NCI-H1092 (cell line): ENCODE measurements at places on chromosomes 3 and 15.

DNA sequence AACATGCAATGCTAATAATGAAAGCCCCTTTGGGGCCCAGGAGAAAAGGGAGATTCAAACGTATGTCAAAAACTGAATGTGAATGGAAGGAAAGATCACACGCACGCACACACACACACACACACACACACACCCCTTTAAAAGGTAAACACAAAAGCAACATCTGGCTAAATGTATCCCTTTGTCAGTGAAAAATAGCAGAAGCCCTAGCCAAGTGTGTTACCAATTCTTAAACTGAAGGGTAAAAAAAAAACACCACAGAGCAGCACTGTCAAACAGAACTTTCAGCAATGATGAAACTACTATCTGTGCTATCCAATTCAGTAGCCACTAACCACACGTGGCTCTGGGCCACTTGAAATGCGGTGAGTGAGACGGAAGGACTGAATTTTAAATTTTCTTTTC, 4.9 kb downstream of the RFTN1 start:
- no peak for DNase-seq

GRCh38 chr15:58154769-58155168, 16.6 kb downstream of the AQP9 start:
- DNase-seq = no peak

DNA sequence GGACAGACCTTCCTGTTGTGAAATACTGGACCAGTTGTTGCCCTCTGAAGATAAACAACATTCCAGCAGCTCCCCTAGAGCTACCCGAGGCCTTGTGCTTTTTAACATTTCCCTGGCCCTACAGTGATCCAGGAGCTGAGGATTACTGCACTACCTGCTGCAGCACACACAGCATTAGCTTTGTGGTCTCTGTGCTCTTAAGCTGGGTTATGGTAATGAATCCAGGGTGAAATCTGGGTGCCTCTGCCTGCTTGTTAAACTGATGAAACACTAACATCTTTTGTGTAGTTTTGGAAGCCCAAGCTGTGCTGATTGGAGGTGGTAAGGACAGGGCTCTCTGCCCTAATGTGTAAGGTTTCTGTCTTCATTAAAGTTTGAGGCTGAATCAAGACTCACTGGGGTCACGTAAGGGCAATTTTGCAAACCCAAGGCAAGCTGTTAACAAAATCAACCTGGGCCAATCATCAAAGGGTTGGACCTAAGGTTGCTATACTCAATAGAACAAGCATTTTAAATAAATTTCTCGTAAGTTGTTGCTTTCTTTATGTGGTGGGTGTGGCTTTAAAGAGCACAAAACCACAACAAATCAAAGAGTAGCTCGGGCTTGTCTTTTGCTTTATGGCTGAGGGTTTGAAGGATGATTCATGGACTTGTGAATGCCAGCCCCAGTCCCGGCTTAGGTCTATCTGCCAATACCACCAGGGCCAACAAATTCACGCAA, 183.9 kb downstream of the TPRG1 start:
- DNase-seq = no peak

- DNase-seq = no peak
Measured at GRCh38 chr3:119769394-119770149, 12.3 kb upstream of the NR1I2 start.

DNA sequence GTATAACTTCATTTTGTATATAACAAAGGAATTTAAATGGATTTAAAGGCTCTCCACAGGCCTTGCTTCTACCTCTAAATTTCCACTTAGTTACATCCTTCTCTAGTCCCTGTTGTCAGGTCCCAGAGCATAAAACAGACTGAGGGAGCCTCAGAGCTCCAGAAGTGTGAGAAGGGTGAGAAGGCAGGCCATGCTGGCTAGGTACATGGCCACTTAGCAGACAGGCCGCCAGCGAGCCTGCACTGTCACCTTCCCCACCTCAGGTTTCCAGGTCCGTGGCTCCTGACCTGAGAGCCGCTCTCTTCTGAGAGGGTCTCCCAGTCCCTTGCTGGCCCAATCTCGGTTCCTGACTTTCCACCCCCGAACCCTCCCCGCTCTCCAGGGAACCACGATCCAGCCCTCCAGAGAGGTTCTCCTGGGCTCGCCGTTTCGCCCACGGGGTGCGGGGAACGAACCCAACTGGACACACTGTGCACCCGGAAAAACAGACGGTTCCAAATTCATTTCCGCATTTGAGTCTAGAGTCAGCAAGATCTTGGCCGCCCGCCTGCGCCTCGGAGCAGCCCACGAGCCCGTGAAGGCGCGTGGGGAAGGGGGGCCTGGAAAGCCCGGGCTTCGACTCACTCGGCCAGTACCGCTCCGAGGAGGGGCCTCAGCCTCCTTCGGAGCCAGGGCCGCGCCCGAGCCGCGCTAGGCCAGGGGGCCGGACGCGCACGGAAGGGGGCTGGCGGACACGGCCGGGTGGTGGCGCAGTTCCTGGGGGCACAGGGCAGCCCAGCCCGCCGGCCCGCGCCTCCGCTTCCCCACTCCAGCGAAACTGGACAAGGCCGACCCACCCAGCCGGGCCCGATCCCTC, 16.7 kb upstream of the SOX2 start:
- no peak for DNase-seq

DNA sequence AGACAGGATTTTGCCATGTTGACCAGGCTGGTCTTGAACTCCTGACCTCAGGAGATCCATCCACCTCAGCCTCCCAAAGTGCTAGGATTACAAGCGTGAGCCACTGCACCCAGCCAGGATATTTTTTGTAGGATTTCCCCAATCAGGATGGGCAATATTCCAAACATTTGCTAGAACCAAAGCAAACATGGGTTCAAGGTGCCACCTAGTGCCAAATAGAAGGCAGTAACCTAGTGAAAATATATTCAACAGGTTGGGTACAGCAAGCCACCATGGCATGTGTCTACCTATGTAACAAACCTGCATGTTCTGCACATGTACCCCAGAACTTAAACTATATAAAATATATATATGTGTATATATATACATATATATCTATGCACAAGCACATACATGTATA, 185.9 kb upstream of the CADM2 start:
- peak; percentile 0 for DNase-seq

DNA sequence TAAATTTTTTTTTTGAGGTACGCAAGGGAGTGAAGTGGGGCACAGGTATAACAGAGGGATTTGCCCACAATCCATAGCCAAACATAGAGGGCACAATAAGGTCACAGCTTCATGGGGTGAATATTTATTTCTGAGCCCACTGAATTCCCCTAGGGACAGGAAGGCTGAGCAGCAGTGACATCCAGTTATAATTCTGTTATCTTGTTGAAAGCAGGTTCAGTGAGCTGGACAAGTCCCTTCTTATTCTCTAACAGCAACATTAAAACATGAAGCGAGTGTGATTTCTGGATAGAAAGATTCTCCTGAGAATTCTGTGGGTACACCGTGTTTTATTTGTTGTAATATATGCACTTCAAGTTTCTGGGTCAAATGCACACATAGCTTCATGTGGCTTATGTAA, 538.2 kb downstream of the NAALADL2 start:
- no peak for DNase-seq

DNA sequence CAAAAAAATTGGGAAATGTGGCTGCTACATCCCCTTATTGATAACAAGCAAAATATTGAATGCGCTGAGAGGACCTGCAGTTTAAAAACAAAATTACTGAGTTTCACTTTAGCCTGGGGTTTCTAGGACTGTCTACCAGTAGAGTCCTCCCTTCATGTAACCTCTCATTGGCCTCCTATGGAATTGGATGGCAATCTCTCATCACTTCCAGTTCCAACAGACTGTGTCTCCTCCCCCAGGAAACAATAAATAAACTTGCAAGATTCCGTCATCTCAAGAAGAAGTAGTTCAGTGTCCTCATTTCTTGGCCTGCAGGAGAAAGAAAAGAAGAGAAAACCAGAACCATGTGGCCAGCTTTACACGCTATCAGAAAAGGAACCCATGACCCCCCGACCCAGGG, 123.8 kb downstream of the TLE3 start:
- no peak for DNase-seq

- DNase-seq = no peak
Measured at GRCh38 chr3:127440384-127440783, 150.1 kb downstream of the TPRA1 start.
